HAP-1 (cell line): ENCODE measurements at places on chromosomes 4 and X.

DNA sequence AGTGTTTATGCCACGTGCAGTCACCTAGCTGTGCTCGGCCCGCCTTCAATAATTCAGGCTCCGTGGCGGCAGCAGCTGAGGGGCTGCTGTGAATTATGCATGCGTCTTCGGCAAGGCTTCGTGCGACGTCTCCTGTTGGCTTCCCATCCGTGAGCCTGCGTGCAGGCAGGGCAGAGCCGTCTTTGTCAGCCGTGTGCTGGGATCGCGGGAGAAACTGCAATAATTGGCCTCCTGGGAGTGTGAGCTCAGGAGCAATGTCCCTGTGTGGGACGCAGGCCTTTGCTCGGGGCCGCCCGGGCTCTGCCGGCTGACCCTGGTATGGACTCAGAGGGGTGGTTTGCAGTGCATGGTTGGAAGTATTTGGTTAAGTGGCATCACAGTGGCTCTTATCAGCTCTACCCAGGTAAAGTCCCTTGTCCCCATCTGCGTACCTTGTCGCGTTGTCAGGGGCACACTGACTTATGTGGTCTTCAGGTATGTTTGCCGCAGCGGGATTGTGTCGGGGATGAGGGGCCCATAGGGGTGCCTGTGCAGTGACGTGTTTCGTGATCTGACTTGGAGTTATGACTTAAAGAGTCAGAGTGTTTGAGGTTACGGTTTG, 34.5 kb upstream of the HGFAC start:
- DNase-seq, result peak; percentile 5

GRCh38 chr4:169621731-169622492, 1.5 kb downstream of the CLCN3 start:
- DNase-seq, result no peak

- DNase-seq, result peak; percentile 15
Measured at GRCh38 chr4:5812506-5813229, 80.2 kb downstream of the CRMP1 start.

GRCh38 chrX:17525762-17526555, 151.0 kb downstream of the NHS start:
- DNase-seq, result no peak

- DNase-seq, result no peak
Measured at GRCh38 chrX:113222305-113222704, 381.7 kb upstream of the AMOT start.

GRCh38 chr4:99645638-99646037, 12.0 kb downstream of the C4orf54 start:
- DNase-seq, result no peak

DNA sequence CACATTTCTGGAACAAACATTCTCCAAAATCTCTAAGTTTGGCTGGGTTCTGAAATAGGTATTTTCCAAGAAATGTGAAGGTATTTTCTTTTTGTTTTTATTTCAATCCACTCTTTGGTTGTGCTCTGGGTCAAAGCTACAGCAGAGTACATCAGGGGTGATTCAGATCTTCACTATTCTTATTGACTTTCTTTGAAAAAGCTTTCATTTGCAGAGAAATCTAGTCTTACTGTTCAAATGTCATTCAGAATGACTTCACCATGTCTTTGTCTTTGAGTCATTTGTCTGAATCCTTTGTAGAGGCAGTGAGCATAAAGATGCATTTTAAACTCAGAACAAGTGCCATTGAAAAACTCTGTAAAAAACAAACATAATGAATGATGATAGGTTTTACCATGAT, 547.2 kb upstream of the ADGRL3 start:
- DNase-seq, result no peak

DNA sequence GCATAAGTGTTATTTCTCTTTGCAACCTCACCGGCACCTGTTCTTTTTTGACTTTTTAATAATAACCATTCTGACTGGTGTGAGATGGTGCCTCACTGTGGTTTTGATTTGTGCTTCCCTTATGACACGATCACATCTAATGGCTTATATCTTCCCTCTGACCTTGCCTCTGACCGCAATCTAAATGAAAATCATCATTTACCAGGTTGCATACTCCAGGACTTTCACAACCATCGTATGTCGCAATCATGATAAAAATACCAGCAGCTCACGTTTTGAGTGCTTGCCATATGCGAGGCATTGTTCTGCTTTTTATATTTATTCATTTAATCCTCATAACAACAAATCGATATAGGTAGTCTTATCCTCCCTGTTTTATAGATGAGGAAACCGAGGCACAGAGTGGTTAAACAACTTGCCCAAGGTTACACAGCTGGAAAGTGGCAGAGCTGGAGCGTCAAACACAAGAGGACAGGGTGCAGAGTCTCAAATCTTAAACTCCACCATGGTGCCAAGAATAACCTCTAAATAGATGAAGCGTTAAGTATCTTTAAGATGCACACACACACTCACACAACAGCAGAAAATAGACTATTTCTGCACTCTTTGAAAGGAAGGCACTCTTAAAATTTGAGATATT, 102.2 kb downstream of the SEL1L3 start:
- no peak for DNase-seq

DNA sequence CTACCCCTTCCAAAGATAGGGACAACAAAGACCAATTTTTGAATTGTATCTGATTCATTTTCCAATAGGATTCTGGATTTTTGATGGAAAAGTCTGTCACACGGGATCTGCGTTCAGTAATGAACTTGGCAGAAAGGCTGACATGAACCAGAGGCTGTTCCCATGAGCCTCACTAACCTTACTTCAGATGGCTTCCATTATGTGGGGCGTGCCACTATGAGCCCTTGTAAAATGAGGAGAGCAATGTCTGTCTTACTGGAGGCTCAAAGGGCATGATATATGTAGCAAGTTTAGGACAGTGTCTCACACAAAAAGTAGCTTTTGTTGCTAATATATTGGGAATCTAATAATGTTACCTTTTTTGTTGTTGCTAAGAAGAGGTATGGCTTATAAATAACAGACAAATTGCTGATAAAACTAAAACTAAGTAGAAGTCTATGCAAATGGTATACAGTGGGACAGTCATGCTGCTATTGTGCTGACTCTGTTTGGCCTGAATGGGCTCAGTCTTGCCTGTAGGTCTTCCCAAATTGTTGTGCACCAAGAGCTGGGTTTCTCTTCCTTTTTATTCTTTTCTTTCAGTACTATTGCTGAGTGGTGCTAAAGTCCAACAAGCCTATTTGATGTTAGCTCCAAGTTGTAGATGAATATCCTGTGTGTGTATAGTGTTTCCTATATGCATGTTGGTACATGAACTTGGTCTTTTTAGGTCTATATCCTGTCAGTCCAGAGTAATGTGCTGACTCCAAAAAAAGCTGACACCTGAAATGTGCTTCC, 132.1 kb downstream of the SPRY1 start:
- no peak for DNase-seq

DNA sequence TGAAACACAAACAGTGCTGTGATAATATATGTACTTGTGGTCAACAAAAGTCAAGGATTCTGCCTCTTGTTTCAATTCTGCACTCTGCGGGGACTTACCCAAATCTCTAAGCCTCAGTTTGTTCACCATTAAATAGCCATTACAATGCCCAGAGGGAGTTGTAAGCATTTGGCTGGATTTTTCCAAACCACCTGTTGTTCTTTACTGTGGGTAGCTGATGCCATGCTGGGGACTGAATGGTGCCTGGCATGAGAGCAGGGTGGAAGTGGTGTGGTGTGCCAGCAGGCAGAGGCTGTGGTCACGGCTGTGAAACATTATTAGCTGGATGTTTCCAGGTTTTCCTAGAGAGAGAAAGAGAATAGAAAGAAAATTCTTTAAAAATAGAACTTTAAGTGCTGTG, 60.7 kb upstream of the PAK3 start:
- no peak for DNase-seq

GRCh38 chrX:104568304-104568915, 2.4 kb downstream of the IL1RAPL2 start:
- no peak for DNase-seq

DNA sequence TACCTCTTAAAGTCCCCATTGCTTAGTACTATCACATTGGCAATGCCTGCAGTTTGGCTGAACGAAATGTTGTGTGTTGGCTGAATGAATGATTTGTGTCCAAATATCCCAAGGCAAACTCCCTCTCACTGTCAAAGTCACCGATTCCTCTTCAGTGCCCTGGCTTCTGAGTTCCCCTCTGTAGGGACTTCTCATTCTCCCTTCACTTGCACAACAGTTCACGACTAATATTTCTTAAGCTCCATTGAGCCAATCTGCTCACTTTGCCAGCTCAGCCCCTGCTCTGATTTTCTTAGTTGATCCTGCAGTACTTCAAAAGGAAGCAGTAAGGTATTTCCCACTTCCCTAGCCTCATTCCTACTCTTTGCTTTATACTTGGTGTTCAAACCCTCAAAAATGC, 21.9 kb upstream of the PACRGL start:
- DNase-seq, result no peak

- DNase-seq, result no peak
Measured at GRCh38 chr4:2893772-2894171, 50.1 kb downstream of the ADD1 start.

DNA sequence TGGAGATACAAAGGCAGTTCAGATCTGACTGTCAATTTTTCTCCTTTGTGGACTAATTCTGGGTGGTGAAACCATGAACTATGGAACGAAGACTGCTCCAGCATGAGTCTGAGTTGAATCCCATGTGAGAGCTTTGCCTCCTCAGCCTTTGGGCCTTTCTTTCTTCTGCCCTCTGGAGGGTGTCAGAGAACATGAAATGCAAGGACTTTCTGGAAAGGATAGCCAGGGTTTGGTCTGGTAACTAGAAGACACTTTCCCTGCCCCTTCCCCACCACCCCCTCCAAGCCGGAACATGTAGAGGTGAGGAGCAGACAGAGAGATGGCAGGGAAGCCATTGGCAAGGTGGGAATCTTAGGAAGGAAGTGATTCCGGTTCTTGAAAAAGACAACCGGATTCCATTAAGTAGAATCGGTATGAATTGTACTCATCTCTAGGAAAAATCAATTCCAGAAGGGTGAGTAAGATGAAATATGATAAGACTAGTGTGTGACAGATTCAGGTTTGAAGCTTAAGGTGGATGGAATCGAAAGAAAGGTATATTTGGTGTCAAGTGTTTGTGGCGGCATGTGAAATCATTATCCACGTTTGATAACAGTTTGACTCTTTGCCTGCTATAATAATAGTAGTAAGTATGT, 19.0 kb downstream of the FHL1 start:
- no peak for DNase-seq

GRCh38 chrX:17627026-17627425, 110.3 kb upstream of the SCML1 start:
- no peak for DNase-seq

DNA sequence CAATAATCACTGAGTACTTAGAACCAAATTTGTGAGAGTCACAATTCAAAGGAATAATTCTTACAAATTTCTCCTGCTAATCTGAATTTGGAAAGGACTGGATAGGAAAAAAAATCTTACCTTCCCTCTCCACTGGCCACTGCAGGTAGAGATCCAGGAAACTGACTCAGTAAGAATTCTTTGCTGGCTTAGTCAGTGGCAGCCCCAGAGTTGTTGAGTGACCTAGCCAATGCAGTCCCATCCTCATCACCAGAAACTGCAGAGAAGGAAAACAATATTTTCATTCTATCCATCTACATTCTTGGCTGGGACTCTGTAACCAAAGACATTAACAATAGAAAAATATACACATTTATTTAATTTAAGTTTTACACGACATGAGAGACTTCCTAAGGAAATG, 572.0 kb downstream of the ADGRL3 start:
- no peak for DNase-seq

DNA sequence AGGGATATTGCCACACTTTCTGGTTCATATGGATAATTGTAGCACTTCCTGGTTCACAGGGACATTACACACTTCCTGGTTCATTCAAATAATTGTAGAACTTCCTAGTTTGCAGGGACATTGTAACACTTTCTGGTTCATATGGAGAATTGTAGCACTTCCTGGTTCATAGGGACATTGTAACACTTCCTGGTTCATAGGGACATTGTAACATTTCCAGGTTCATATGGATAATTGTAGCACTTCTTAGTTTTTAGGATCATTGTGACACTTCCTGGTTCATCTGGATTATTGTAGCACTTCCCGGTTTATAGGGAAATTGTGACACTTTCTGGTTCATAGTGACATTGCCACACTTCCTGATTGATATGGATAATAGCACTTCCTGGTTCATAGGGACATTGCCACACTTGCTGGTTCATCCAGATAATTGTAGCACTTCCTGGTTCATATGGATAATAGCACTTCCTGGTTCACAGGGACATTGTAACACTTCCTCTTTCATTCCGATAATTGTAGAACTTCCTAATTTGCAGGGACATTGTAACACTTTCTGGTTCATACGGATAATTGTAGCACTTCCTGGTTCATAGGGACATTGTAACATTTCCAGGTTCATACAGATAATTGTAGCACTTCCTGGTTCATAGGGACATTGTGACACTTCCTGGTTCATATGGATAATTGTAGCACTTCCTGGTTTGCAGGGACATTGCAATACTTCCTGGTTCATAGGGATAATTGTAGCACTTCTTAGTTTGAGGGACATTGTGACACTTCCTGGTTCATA, 59.2 kb upstream of the CD99 start:
- DNase-seq, result no peak

- no peak for DNase-seq
Measured at GRCh38 chrX:10395643-10396042, 224.7 kb downstream of the MID1 start.

DNA sequence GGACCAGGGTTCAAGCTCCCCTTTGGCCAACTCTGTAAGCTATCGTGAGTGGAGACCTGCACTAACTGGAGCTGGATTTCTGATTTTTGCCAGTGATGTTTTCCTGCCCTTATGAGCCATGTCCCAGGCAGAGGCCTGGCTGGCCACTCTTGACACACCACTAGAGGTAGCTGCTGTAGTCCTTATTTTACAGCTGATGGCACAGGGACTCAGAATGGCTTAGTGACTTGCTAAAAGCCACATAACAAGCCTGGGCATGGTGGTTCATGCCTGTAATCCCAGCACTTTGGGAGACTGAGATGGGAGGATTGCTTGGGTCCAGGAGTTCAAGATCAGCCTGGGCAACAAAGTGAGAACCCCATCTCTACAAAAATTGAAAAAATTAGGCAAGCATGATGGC, 33.4 kb downstream of the CYTL1 start:
- DNase-seq, result no peak

DNA sequence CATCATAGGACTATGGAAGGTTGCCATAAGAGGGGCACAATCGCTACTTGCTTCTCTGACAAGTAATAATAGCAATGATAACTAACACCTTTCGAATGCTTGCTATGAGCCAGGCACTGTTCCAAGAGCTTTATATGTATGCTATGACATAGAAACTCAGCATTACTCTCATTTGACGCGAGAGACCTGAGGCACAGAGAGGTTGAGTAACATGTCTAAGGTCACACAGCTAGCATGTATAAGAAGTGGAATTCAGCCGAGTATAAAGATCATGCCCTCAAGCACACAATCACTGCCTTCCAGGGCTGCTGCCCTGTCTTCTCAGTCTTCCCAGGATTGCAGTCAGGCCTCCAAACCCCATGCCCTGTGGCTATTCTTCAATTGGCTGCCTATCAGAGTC, 19.5 kb downstream of the PJA1 start:
- no peak for DNase-seq
